ENCODE measurements at places on chromosomes 11 and 22.

GRCh38 chr11:68261749-68262543, 9.8 kb downstream of the C11orf24 start:
- no peak for DNase-seq

DNA sequence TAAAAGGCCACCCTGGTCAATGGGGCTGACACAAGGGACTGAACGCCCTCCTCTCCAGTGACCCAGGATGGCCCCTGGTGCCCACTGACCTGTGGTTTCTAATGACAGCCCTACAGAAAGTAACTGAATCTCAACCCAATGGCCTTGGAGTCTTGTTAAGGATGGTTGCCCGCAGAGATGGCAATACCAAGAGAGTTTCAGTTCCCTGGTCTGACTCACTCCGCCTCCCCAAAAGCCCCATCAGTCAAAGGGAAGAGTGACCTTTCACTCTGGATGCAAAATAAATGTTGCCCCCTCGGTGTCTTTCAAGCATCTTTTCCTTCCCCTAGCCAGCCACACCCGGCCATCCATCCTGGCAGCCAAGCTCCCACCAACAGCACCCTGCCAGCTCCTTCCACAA, 57.7 kb upstream of the ISX start:
- DNase-seq, result no peak

GRCh38 chr11:43377389-43377788, 18.7 kb downstream of the TTC17 start:
- DNase-seq, result no peak

DNA sequence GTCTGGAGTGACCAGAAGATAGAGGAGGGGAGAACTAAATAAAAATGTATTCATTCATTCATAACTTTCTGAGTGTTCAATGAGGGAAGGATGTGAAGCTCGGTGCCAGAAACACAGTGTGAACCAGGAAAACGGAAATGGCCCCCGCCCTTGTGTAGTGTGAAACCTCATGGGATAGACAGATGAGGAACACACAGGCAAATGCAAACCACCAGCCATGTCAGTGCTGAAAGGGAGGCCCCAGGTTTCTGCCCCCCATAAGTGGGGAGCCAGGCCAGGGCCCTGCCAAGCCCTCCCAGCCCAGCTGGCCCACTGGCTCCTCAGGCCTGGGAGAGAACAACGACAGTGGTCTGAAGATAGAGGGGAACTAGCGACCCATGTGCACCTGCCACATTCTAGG, 30.5 kb downstream of the LARGE1 start:
- DNase-seq, result no peak

- no peak for DNase-seq
Observed at GRCh38 chr11:33875621-33876294, 16.1 kb downstream of the LMO2 start.

GRCh38 chr11:87712802-87713202, 462.4 kb downstream of the RAB38 start:
- DNase-seq, result no peak

- no peak for DNase-seq
Observed at GRCh38 chr11:70059971-70060370, 18.1 kb upstream of the ANO1 start.

- DNase-seq, result no peak
Observed at GRCh38 chr11:60923326-60923725, 934 bp upstream of the TMEM132A start.

DNA sequence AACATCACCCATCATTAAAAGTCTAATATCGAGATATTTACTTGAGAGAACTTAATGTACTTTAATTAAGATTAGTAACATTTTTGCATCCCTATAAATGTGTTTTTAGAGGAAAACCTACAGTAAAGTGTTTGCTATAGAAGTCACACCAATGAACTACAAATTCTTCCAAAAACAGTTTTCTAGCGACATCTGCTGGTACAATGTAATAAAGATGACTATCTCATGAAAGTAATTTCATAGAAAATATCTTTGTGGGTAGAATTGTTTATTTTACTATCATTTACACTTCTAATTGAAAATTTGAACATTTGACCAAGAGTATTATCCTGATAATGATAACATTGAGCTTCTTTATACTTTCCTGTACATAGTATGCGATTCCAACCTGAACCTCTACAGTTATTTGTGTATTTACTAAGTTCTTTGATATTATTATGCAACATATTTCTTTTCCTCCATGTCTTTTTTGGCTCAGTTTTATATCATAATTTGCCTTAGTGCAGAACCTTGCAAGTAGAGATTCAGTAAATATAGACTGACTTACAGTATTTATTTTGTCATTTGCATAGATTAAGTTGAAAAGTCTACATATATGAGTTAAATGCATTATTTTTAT, 252.7 kb downstream of the TMEM135 start:
- no peak for DNase-seq

DNA sequence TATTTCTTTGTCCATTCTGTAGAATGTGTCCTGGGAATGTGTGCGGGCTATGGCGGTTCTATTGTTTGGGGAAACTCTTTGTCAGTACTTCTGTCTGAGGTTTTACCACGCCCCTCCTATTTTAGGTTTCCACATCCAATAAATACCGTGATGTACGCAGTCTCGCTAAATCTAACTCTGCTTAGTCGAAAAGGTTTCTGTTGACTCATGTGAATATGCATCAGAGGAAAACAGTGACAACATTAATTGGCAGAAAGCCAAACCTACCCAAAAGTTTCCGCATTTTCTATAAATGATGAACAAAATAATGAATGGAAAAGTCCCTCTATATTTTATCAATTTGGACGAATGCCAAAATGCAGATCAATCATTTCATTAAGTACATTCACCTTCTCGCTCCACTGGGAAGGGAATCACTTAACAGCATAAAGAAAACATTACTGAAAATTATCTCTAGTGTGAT, 143.4 kb downstream of the MAML2 start:
- DNase-seq, result no peak

GRCh38 chr22:41308054-41308453, 6.7 kb downstream of the ZC3H7B start:
- DNase-seq, result no peak

DNA sequence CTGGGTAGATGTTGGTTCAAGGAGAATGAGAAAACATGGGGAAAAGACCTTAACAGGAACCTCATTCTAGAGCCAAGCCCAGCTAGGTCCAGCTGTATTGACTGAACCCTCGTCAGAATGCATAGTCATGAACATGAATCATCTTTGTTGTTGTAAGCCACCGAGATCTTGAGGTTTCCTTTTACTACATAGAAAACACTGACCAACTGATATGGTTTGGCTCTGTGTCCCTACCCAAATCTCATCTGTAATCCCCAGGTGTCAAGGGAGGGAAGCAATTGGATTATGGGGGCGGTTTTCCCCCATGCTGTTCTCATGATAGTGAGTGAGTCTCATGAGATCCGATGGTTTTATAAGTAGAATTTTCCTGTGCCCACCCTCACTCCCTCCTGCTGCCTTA, 19.4 kb upstream of the PHOX2A start:
- no peak for DNase-seq

DNA sequence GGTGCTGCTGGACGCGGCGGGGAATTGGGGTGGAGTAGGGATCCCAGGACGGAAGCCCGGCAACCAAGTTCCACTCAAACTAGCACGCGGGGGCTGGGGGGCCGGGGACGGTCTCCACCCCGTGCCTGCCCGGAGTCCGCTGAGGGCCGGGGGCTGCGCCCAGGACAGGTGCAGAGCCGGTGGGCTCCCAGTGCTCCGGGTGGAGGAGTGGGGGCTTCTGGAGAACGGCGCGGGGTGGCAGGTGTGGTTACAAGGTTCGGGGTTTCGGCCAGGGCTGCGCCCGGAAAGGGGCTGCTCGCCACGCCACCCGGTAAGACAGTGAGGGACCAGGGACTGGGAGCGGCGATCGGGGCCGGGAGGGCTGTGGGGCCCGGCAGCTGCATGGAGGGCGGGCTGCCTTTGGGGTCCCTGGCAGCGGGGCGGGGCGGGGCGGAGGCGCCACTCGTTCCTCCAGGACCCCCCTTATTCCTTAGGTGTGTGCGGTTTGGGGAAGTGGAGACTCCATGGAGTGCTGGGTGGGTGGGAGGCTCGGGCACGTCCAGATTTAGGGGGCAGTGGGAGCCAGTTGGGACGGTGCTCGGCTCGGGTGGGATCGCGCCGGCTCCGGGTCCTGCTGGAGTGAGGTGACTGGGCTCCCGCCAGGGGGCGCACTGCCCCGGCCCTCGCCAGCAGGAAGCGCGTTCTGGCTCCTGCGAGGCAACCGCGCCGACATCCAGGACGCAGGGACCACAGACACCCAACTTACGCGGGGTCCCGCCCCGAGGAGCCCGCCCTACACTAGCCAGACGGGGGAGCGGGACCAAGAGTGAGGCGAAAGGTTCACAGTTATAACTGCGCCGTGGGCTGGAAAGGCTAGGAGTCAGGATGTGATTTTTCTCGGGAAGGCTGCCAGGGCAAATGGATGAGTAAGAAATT, 868 bp downstream of the TSPAN18 start:
- DNase-seq, result peak; percentile 70

DNA sequence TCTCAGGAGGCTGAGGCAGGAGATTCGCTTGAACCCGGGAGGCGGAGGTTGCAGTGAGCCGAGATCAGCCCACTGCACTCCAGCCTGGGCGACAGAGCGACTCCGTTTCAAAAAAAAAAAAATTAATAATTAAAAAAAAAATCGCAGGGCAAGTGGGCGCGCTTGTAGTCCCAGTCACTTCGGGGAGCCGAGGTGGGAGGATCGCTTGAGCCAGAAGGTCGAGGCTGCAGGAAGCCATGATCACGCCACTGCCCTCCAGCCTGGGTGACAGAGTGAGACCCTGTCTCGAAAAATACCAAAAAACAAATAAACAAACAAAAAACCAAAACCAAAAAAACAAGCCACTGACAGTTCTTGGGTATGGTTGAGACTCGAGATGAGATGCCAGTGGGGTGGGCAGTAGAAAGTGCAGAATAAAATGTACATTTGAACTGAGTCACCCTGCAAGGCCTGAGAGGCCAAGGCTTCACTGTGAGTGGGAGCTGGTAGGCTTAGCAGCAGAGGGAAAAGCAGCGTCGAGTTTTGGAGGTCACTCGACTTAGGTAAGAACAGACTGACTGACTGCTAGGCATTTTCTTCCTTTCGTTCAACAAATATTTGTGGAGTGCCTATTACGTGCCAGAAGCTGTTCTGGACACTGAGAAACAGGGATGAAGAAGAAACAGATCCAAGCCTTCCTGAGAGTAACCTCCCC, 635 bp upstream of the LDHA start:
- DNase-seq, result no peak

- no peak for DNase-seq
Observed at GRCh38 chr22:30044369-30044768, 35.9 kb upstream of the HORMAD2 start.

DNA sequence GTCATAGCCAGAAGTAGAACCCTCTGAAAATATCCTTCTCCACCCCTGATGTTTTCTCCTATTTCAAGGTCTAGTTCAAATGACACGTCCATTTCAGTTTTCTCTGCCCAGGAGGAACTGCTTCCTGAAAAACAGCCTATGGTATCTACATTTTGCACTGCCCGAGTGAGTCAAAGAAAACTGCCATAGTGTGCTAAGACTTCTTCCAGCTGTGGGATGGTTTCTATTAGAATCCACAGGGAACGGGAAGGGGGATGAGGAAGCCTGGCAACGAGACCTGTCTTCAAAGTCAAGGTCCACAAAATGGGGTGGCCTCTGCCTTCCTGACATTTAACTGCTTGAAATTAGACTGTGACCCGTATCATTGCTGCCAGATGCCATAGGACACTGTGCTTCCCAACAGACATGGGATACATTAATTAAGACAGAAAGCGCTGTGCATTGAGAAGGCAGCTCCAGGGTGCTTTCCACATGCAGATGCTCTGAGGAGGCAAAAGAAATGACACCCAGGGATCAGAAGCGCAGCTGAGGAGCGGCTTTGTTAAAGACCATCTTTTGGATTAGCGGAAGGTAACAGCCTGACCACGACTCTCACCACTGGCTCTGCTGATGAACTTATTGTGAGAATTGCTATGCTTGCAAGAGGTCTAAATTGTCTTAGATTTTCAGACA, 39.4 kb upstream of the NUP50 start:
- no peak for DNase-seq

DNA sequence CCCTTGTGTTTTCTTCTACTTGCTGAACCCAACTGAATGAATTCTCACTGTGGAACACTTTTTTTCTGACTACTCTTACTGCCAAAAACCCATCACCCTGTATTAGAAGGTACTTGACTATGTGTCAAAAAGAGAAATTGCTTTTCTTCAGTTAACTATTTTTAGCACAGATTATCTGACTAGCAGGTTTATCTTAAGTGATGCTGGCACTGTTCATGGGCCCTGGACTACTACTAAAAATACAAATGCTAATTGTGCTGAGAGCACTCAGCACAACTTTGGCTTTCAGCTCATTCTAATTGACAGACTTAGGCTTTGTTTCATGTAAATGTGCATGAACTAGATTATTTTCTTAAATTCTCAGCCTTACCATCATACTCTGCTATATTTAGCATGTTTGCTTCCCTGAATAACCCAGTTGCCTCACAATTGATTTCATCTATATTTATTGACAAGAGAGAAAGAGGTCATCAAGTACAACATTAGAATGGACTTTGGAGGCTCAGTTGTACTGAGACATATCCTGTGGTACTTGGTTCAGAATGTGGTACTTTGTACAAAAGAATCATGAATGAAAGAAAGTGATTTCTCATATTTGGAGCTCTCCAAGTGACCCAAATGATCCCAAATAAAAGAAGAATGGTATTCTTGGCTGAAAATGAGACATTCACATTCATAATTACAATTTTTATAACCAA, 478.3 kb downstream of the KCNA4 start:
- DNase-seq, result no peak

- no peak for DNase-seq
Observed at GRCh38 chr22:28930357-28931007, 47.1 kb downstream of the ZNRF3 start.

DNA sequence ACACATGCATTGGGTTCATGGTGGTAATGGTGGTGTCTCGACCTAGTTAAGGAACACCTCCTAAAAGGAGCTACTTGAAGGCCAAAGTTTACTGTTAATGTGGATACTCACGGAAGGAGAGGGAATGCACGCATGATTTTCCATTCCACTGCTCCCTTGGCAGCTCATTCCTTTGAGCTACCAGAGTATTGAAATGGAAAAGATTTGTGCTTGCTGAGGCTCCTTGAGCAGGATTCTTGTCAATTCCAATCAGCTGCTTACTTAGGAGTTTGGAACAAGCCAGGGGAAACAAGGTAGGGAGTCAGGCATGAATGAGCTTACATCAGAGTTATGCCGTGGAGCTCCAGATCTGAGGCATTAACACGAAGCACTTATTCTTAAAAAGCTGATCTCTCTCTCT, 108.8 kb downstream of the GRIA4 start:
- DNase-seq, result no peak

GRCh38 chr11:20056109-20056949, 103.9 kb downstream of the DBX1 start:
- DNase-seq, result no peak

- DNase-seq, result no peak
Observed at GRCh38 chr11:114087025-114087424, 27.5 kb downstream of the ZBTB16 start.

GRCh38 chr11:69559181-69559580, 77.7 kb downstream of the LINC01488 start:
- DNase-seq, result no peak

- DNase-seq, result no peak
Observed at GRCh38 chr11:133123796-133124195, 408.5 kb downstream of the OPCML start.
